Stimulated activated CD8-positive, alpha-beta memory T cell treated with anti-CD3 and anti-CD28 coated beads, Interleukin-2, amount 100 ng/mL, for 1 hour (primary cell): ENCODE measurements at places on chromosomes 13 and 19.

DNA sequence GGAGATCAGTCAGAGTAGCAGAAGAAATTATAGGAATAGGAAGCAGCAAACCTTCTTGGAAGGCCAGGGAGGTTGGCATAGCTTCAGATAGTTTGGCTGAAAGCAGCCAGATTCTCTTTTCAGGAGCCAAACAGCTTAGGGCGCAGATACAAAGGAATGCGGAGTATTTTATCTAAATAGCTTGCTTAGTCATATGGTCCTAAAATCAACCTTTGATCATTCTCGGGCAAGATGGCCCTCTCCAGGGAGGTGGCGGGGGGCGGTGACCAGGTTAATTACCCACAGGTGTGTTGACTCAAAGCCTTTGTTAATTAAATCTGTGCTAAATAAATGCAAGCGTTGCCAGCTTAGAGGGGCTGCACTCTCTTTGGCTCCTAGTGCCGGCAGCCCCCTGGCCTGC, 12.5 kb upstream of the NCR1 start:
- DNase-seq = no peak

DNA sequence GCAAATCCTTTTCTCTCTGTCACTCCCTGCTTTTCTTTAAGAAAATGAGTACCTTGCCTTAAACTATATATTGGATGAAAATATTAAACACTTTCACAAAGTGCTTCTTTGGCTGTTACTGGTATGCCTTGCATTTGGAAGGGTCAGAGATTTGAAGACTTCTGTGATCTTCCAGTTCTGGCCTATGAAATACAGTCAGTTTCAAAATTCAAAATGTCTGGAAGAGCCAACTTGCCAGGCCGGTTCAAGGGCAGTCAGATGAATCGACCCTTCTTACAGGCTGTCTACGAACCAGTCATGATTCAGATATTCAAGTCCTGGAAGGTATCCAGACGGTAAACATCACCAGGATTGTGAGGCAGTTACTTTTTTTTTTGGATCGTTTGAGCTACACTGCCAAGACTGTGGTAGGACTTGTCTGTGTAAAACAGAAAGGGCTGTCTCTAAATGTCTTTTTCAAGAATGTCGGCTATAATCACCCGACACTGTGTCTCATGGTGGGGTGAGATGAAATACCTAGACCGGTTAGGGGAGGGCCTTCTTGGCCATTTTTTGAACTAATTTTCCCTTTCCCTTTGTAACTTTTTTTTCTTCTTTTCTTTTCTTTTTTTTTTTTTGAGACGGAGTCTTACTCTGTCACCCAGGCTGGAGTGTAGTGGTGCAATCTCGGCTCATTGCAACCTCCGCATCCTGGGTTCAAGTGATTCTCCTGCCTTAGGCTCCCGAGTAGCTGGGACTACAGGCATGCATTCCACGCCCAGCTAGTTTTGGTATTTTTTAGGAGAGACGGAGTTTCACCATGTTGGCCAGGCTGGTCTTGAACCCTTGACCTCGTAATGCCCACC, 11.2 kb downstream of the ACTN4 start:
- no peak for DNase-seq

GRCh38 chr19:56983171-56983570, 136.6 kb upstream of the USP29 start:
- DNase-seq = no peak

DNA sequence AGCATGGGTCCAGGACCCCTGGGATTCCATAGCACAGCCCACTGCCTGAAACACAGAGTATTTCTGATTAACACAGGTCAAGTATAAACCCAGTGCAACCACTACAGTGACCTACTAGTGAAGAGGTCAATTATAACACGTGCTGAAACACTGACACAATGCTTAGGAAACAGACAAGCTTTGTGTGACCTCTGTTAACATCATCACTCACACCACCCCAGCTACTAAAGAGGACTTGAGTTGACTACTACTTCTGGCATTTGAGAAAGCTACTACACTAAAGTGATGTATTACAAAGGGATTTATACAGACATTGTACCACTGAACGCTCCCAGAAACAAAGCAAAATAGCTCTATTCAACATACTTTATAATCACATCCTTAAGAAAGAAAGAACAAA, 1935.9 kb upstream of the PCDH20 start:
- DNase-seq = no peak

GRCh38 chr19:49489601-49490167, 2.3 kb downstream of the RPL13A start:
- no peak for DNase-seq

DNA sequence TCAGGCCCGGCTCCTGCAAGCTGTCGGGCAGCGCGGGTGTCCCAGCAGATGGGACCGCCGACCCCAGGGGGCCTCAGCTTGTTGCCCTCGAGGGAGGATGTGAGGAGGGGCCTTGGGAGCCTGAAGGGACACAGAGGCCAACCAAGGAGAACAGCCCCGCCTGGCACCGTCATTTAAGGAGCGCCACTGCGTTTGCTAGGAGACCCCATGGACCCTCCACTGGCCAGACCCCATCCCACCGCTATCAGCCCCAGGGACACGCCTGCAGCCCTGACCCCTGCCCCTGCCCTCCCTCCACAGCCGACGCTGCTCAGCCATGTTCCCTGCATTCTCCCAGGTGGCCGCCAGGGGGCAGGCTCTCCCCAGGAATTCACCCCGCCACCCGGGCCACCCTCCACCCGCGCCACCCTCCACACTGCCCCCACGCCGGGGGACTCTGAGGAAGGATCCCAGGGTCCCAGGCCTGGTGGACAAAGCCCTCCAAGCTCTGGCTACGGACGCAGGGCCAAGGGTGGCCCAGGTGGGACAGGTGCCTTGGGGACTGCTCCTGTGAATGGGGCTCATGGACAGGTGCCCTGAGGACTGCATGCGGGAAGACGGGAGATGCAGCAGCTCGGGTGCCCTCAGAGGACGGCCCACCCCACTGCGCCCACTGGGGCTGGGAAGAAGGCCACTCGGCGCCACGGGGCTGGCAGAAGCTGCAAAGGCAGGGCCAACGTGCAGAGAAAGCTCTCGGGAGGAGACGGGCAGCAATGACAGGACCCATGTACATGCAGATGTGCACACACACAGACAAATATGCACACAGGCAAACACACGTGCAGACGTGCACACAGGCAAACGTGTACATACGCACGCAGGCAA, 34.4 kb downstream of the PIP5K1C start:
- DNase-seq = peak; percentile 64

GRCh38 chr19:1052349-1052975, 12.6 kb downstream of the ABCA7 start:
- DNase-seq = no peak

DNA sequence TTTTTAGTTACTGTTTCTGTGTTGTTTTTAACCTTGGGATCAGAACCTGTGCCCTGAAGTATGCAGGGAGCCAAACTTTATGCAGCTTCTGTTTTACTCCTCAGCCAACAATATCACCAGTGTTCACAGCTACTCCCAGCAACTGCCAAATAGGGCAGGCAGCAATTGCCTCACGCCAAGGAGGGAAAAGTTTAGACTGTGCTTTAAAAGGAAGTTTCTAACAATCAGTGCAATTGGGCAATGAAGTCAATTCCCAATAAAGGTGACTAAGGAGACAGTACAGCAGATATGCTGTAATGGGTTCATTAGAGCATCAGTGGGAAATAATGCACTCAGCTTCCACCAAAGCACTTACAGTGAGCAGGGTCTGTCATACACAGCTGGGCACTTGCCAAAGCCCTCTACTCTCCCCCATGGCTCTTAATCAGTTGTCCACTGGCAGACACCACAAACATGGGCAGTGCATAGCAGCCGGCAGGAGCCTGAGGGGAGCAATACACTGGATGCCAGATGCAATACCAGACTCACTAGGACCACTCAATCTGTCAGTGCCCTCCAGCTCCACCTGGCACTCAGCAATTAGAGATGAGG, 19.3 kb downstream of the ENOX1 start:
- DNase-seq = no peak

GRCh38 chr13:50033725-50034124, 18.5 kb downstream of the KCNRG start:
- no peak for DNase-seq

GRCh38 chr13:112034846-112035245, 32.1 kb upstream of the SOX1 start:
- no peak for DNase-seq

DNA sequence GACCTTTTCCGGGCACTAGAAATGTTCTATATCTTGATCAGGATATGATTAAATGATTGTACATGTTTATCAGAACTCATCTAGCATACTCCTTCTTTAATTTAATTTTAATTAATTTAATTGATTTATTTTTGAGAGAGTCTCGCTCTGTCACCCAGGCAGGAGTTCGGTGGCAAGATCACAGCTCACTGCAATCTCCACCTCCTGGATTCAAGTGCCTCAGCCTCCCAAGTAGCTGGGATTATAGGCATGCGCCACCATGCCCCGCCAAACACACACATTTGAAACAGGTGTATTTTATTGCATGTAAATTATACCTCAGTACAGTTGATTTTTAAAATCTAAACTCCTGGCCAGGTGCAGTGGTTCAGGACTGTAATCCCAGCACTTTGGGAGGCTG, 17.4 kb upstream of the BCL3 start:
- no peak for DNase-seq

DNA sequence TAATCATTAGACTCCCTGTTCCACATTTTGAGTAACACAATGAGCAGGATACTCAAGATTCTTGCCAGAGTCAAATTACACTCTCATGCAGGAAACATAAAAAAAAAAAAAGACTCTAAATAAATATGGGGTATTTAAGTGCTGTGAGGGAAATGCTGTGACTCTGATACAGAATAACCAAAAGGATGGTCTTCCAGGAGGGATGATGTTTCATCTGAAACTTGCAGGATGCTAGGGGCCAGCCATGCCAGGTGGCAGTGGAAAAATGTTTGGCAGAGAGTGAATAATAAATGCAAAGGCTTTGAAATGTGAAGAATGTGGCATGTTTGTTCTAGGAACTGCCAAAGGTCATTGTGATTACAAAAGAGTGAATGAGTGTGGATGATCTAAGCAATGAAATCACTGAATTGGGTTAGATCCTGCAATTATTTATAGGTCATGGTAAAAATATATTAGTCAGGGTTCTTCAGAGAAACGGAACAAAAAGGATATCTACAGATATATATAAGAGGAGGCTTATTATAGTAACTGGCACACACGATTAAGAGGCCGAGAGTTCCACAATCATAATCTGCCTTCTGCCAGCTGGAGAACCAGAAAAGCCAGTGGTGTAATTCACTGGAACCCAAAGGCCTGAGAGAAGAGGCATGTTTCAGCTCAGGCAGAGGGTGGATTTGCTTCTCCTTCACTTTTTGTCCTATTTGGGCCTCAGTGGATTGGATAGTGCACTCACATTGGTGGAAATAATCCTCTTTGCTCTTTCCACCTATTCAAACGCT, 1832.8 kb upstream of the MIR17HG start:
- no peak for DNase-seq

DNA sequence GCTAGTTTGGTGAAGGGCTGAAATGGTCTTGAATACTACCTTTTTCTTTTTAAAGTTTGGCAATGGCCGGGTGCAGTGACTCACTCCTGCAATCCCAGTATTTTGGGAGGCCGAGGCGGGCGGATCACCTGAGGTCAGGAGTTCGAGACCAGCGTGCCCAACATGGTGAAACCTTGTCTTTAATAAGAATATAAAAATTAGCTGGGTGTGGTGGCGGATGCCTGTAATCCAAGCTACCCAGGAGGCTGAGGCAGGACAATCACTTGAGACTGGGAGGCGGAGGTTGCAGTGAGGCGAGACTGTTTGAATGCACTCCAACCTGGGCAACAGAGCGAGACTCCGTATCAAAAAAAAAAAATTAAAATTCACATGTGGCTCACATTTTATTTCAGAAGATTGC, 880 bp upstream of the ZNF723 start:
- DNase-seq = no peak

DNA sequence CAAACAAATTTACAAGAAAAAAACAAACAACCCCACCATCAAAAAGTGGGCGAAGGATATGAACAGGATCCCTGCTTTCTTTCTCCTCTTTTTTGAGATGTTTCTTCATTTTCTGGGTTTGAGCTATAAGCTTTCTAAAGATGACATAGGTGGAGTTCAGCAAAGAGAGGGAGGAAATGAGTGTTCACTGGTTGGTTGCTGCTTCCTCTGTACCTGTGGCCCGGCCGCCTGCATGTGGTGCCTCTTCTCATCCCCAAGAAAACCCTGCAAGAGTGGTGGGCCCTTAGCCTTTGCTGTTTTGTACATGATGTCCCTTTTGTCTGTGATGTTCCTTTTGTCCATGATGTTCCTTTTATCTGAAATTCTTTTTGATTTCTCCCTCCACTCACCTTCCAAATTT, 178.4 kb upstream of the SERP2 start:
- no peak for DNase-seq

GRCh38 chr19:33464733-33465115, 56.9 kb downstream of the PEPD start:
- no peak for DNase-seq

GRCh38 chr13:50627111-50627510, 216.4 kb downstream of the DLEU7 start:
- DNase-seq = no peak

DNA sequence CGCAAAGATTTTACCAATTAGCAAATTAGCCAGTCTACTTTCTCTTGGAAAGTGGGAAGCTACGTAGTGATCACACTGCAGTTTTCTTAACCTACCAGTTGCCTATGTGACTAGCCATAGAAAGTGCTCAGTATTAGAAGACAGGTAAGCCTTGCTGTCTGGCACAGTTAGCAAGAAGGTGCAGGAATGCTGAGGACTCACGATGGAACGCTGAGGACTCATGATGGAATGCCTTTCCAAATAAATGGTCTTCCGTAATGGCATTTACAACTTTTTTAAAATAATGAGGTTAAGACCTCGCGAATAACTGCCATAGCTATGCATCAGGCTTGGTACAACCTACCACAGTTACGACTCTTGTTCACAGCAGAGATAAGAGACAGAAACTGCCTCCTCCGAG, 1645.6 kb upstream of the MIR17HG start:
- no peak for DNase-seq

GRCh38 chr19:10432736-10433130, 12.4 kb downstream of the PDE4A start:
- DNase-seq = no peak

DNA sequence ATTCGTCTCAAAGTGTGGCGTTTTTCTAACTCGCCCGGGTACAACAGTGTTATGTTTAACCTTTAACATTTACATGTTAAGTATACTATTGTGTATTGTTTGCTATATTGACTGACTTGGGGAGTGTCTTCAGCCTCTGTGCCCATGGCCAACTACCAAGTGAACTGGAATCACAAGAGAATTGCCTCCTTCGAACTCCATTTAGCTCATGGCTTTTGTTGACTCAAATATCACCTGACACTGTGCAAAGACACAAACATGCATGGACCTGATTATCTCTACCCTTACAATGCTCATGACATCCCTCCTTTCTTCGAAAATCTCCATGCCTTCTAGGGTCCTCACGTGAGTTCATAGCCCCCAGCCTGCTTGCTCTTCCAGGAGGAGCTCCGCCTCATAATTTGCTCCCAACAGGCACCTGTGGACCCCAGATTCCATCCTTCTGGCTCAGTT, 704 bp downstream of the ZNF814 start:
- DNase-seq = no peak

DNA sequence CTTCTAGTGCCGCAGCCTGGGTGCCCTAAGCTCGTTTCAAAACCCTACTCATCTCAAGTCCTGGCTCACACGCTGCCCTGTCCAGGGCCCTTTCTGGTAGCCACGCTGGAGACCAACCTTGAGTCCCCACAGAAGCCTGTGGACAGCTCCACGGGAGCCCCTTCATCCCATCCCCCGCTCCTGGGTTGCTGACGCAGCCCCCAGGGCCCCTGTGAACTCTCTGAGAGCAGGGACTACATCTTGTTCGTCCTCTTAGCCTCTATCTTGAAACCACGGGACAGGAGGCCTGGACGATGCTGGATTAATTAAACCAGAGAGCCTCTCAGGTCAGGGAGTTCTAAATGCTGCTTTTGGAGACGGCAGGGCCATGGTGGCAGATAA, 7.4 kb downstream of the MLLT1 start:
- no peak for DNase-seq
